ENCODE measurements at places on chromosomes 13 and 19.

DNA sequence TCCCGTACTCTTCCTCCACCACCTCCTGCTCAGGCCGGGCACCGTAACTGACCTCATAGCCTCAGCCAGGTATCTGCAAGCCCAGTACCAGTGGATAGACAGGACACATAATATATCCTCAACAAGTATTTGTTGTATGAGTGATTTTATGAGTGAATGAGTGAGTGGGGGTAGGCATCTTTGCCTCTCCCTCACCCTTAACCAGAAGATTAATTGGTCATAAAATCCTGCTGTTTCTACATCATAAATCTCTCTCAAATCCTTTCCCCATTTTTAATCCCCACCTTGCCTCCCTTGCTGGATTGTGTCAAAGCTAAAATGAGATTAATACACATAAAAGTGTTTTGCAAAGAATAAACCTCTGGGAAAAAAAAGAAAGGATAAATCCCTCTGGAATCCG is 44.4 kb upstream of the HMGB1 start:
- DNase-seq, result no peak

GRCh38 chr19:51458899-51459505 is 748 bp upstream of the SIGLEC8 start:
- no peak for DNase-seq

DNA sequence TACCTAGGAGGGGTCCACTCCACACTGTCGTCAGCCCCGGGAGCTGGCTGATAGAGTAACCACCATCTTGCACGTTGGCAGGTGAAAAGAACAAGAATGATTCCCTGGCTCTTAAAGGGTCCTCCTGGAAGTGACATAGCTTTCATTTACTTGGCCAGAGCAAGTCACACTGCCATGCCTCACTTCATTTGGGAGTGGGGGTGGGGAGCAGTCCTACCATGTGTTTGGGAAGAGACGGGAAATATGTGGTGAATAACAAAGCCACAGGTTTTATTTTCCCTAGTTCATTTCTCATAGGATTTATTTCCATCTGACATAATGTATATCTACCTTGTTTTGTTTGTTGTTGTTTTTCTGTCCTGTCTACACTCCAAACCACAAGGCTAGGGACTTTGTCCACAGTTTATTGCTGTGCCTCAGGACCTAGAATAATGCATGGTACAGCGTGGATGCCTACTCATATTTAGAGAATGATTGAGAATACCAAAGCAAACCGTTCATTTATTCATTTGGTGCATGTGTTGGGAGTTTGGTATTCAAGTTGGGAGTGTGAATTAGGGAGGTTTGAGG is 26.8 kb downstream of the UBAC2 start:
- no peak for DNase-seq

GRCh38 chr19:15555021-15555420 is 46.7 kb downstream of the CYP4F22 start:
- no peak for DNase-seq

- no peak for DNase-seq
Observed at GRCh38 chr13:35480346-35480745, 3.9 kb upstream of the MAB21L1 start.

GRCh38 chr13:20101467-20102316 is 59.2 kb downstream of the GJA3 start:
- DNase-seq, result peak; percentile 9

DNA sequence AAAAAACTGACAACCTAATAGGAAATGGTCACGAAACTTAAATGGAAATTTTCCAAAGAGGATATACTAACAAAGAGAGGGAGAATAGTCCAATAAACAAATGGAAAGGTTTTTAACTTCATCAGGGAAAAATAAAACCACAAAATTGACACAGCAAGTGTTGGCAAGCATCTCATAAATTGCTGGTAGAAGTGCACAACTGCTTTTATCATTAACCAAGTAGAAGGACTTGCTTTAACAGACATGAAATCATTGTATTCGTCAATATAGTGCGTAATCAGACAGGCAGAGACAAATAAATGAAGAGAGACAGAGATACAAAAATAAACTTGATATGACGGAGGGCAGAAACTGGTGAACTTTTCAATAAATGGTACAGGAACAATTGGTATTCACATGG is 7.4 kb downstream of the TGDS start:
- DNase-seq, result no peak

DNA sequence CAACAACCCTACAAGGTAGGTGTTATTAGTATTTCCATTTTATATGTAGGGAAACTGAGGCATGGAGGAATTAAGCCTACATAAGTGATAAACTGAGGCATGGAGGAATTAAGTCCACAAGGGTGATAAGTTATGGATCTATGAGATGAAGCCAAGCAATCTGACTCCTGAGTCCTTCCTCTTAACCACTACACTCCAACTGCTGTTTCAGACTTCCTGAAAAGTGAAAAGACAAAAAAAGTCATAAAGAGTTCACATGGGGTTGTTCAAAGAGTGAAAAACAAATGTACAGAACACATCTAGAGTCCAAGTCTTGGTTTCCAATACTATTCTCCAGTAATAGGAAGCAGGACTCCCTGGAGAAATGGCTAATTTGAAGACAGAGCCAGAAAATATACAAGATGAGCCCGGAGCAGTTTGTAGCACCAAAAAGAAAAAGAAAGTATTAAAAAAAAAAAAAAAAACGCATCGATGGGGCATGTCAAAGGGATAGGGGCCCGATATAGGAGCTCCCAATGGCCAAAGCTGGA is 12.1 kb downstream of the CRYL1 start:
- DNase-seq, result no peak

DNA sequence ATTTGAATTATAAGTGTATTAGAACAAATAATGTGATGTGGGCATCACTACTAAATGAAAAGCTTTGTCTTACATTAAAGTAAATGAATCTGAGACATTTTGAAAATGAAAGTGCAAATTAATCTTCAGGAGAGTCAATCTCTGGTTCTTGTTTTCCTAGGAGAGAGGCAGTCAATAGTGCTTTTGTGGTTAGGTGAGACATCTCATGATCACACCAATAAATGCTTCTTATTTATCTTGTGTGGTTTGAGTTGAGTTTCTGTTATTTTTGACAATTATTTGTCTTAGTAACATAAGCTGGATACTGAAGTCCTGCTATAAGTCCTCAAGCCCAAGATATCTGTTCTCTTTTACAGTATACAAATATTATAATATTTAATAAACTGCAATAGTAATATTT is 1378.0 kb upstream of the PCDH9 start:
- no peak for DNase-seq

DNA sequence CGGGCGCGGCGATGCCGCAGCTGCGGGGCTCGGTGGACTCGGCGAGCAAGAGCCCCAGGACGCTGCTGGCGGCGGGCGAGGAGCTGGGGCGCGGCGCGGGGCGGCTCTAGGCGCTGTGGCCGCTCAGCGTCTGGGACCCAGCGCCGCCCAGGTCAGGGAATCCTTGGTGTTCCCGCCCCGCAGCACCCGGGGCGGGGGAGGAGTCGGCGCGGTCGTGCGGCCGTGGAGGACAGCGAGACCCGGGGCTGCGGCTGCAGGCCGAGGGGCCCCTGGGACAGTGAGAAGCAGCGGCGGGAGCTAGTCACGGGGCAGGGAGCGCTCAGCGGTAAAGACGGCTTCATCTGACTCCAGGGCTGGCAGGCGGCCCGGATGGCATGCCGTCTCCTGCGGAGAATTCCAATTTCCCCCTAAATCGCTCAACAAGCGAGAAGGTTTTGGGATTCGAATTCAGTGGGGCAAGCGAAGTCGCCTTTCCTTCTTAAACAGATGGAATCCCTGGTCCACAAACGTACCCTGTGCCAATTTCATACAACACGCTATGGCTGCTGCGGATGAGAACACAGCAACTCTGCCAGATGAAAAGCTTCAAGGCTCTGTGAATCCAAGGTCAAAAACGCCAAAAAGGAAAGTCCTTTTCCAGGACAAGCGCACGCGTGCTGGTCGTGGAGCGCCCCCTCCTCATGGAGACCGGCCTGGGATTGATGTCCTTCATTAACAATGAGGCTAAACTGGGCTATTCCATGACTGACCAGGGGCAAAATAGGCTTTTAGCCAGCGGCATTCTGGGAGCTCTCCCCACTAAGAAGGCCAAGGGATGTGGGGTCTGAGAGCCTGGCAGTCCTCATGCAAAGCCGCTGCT is 4.2 kb upstream of the ZSCAN4 start:
- peak; percentile 86 for DNase-seq

DNA sequence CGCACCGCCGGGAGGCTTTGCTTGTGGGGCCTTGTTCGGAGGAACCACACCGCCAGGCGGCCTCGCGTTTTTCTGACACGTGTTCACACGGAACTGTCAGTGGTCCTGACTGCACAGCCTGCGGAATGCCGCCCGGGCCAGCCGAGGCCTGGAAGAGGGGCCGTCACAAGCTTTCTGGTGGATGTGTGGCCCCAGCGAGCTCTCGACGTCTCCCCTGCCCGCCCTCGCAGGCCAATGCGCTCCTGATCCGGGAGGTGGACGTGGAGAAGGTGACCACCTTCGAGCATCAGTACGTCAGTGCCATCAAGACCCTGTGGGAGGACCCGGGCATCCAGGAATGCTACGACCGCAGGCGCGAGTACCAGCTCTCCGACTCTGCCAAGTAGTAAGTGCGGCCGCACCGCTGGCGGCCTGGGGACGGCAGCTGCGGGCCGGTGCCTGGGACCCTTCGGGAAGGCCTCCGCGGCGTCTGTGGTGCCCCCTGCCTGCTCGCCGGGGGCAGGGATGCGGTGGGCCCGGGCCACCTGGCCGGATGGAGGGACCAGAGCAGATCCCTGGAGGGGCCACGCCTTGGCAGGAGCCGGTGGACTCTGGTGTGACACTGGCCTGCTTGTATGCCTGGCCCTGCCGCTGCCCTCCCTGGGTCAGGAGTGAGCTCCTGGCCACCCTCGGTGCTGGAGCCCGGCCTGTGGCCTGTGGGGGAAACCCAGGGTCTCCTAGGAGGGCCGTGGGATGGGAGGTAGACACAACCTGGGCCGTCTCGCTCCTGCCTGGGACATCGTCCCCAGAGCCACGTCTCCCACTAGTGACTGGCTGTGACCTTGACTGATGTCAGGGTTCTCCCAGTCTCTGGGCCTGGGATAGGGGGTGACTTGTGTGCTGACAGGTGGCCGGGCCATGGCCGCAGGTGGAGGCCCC is 19.2 kb downstream of the GNA11 start:
- no peak for DNase-seq

DNA sequence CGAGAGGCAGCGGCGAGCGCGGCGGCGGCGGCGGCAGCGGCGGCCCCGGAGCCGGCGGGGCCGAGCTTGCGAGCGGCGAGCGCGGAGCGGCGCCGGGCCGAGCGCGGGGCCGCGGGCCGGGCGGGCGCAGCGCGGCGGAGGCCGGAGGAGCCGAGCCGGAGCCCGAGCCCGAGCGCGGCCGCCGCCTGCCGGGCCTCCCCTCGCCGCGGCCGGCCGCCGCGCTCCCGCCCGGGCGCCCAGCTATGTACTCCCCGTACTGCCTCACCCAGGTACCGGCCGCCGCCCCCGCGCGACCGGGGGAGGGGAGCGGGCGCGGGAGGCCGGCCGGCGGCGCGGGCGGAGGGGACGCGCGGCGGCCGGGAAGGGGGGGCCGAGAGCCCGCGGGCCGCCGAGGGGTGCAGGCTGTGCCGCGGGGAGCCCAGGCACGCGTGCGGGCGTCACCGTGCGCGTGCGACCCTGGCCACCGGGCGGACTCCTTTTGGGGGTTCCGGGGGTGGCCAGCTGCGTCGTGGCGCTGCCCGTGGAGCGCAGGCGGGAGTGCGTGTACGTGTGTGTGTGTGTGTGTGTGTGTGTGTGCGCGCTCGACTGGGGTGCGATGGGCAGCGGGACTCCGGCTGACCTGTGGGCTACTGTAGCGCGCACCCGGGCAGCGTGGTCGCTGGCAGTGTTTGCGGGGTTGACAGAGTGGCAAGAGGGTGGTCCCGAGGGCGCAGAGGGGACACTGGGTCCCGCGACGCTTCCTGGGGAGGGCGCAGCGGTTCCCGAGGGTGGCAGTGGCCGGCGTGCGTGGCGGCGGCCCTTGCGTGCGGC is 526 bp downstream of the NFIX start:
- peak; percentile 91 for DNase-seq

DNA sequence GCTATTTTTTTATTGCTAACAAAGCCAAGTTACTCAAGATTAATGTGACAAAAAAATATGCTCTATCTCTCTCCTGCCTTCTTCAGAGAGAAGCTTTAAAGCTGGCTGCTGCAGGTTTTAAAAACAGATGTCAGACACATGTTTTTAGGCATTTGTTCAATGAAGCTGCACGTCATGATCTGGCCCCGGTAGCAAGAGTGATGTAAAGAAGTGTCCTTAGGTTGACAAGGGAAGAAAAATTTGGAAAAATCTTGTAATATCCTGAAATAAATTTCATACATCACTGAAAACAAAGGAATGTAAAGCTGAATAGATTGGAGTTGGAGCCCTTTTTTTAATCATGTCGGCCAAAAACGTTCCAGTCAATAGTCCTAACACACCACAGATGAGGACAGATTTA is 531.4 kb upstream of the NBEA start:
- no peak for DNase-seq

DNA sequence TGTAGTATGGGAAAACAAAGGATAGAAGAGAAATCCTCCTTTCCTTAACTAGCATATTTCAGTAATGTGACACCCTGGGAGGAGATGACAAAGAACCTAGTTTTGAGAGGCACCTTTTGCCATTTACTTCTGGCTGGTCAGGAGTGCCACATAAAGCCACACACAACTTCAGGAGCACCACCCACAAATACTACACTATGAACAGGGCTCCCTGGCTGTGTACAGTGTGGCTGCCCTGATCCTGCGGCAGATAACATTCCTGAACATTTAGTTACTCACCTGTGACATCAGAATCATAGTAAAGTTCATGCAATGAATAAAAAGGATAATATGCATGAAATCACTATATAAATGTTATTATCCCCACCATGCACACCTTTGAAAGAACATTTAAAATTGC is 17.4 kb upstream of the IRS2 start:
- no peak for DNase-seq

- no peak for DNase-seq
Observed at GRCh38 chr13:99279637-99280036, 21.5 kb upstream of the GPR18 start.

DNA sequence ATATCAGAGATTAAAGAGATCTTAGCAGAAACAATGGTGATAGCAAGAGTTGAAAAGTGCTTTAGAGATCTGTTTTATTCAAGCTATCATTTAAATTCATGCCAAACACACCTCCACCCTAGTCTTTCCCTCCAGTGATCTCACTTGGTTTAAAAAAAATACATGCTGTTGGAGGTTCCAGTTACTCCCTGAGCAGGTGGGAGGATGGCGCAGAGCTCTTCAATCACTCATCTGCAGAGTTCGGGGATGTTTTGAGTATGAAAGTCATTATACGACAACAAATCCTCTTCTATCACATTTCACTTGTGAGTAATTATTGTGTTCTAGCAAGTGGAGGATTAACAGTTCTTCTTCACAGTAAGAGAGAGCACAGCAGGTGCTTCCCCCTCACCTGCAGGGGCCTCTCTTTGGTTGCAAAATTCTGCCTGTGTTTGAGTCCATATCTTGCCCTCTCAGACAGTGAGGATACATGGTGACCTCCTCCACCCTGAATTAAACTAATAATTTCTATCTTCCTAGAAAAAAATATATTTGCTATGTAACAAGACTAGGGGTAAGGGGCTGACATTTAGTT is 376.7 kb downstream of the LIG4 start:
- DNase-seq, result no peak

DNA sequence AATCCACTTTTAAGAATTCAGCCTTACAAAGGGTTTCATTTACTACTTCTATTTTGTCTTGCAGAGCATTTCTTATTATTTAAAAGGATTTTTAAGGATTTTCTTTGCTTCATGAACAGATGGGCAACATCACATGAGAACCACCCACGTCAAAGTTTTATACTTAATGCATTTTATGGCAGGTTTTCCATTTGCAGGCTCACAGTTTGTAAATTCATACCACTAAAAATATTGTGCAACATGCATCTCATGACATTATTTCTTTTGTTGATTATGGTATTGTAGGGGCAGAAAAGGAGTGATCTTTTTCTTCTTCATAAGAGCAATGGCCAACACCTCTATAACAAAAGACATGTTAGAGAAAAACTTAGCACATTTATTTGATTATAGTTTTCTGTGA is 554.0 kb upstream of the SPRY2 start:
- DNase-seq, result no peak

Measured in H7 (cell line).